Smooth muscle cell of the pulmonary artery (primary cell): ENCODE measurements at places on chromosomes 3 and 15. TPM values are rescaled to one million over a fixed set of nuclear protein-coding genes. Genes with fewer than 3 reads are reported as not detected.

Gene DVL3
- total RNA-seq: 45.7 and 57.3 TPM in 2 replicates

Gene ZNF660
- total RNA-seq: 1.8 and 2.2 TPM in 2 replicates

Gene C3orf70
- 0.46 and 1.6 TPM in 2 replicates for total RNA-seq

Gene ACTL6A
- total RNA-seq: 35.9 and 36.5 TPM in 2 replicates

Gene SLC12A1
- total RNA-seq: not detected in 2 replicates

Gene CNTN4
- total RNA-seq: under 0.01 TPM in 1 of 2 replicates, not detected in the other

Gene FAM43A
- 23.8 and 31.5 TPM in 2 replicates for total RNA-seq

Gene CSPG4
- total RNA-seq: 193 and 328 TPM in 2 replicates

Gene UNC13C
- under 0.01 and 2.3 TPM in 2 replicates for total RNA-seq

Gene PXYLP1
- total RNA-seq: 5.8 and 7.6 TPM in 2 replicates

Gene CIDEC
- total RNA-seq: not detected in 2 replicates

Gene B4GALT4
- 58.1 and 65.1 TPM in 2 replicates for total RNA-seq

Gene LRRIQ4
- 0.07 TPM in 2 replicates for total RNA-seq

Gene DUOX2
- 0.03 TPM in 1 of 2 replicates, not detected in the other for total RNA-seq

Gene PEX11A
- 7.5 and 10.6 TPM in 2 replicates for total RNA-seq

Gene OR5K2
- not detected in 2 replicates for total RNA-seq

Gene RTP1
- total RNA-seq: not detected in 2 replicates

Gene GOLGA8N
- 6.8 and 7.1 TPM in 2 replicates for total RNA-seq

Gene ABHD14A
- 14.7 and 18.2 TPM in 2 replicates for total RNA-seq

Gene TMCO5A
- not detected in 2 replicates for total RNA-seq

Gene CLRN1
- total RNA-seq: not detected in 2 replicates
